ENCODE measurements at places on chromosomes 12 and 14.

DNA sequence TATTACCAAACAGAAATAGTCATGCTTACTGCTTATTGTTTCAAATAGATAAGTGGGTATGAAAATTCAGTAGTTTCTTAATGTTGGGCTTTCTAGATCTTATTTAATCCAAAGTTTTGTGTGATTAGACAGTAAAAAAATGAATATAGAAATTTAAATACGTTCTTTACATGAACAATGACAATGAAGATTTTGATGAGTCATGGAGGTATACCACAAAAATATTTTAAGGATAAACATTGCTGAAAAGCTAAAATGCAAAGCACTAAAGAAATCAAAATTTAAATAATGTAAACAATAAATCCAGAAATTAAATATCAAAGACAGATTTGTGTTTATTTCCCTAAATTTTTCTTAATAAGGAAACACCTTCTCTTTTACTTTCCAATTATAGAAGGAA lies 78.3 kb downstream of the PIK3C2G start:
- DNase-seq, result no peak

DNA sequence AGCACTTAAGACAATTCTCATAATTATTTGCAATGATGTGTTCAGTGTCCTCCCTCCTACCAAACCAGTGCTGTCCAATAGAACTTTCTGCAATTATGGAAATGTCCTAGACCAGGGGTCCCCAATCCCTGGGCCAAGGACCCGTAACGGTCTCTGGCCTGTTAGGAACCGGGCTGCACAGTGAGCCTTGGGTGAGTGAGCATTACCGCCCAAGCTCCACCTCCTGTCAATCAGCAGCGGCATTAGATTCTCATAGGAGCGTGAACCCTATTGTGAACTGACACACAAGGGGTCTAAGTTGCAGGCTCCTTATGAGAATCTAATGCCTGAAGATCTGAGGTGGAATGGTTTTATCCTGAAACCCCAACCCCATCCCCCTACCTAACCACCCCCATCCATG lies 3.9 kb downstream of the SVOP start:
- DNase-seq, result no peak

GRCh38 chr12:69168828-69169227 lies 70.5 kb upstream of the CPSF6 start:
- DNase-seq, result no peak

DNA sequence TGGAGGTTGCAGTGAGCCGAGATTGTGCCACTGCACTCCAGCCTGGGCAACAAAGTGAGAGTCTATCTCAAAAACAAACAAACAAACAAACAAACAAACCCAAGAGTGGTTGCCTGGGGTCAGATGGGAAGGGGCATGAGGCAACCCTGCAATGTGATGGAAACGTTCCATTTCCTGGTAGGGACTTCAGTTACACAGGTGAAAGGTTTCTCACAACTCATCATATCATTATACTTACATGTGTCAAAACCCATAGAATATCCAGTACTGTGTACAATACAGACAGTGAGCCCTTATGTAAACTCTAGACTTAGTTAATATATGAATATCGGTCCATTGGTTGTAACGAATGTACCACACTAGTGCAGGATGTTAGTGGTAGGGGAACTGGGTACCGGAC lies 7.2 kb upstream of the KLC1 start:
- DNase-seq, result no peak

DNA sequence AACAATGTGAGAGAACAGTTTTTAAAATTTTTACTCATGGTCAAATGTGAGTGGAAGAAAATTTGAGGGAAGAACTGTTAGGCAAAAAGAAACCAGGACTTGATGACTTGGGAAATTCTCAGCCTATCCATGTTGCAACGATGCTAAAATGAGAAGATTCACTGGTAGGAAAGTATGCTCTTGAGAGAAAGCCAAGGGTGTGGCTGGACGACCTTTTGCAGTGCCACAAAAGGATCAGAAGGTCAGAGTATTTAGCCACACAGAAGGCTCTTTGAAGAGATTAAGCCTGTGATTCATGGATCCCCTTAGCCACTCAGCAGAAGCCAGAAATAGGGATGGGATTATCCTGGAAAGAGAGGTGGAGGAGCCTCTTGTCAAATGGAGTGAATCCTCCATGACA lies 336.8 kb downstream of the LRIG3 start:
- DNase-seq, result no peak

DNA sequence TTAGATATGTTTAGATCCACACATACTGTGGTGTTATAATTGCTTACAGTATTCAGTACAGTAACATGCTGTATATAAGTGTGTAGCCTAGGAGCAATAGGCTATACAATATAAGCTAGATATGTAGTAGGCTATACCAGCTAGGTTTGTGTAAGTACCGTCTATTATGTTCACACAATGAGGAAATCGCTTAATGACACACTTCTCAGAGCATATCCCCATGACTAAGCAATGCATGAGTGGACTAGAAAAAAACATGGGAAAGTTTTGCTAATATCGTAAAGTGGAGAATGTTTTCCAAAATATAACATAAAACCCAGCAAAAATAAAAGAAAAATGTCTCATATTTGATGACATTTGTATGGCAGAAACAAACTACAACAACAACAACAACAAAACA lies 27.3 kb downstream of the AKAP3 start:
- DNase-seq, result no peak

DNA sequence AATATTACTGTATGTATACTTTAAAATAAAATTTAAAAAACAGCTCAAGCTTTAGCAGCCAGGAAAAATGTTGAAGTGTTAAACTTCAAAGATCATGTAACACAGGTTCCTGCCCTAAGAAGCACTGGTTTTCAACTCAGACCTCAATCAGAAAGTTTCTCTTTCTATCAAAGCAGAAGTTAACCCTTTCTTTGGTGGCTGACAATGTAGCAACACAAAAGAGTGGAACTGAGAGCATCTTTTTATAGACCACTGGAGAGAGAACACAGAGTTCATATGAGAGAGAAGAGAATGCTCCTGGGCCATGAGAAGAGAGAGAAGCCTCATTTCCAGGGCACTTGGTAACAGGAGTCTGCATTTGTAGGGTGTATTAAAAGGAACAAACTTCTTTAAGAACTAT lies 42.2 kb upstream of the KTN1 start:
- DNase-seq, result no peak

- DNase-seq, result no peak
Measured at GRCh38 chr14:102645746-102646440, 53.4 kb downstream of the RCOR1 start.

- no peak for DNase-seq
Measured at GRCh38 chr14:74863274-74863673, 12.7 kb downstream of the PROX2 start.

- DNase-seq, result no peak
Measured at GRCh38 chr12:71452006-71452405, 12.4 kb downstream of the LGR5 start.

DNA sequence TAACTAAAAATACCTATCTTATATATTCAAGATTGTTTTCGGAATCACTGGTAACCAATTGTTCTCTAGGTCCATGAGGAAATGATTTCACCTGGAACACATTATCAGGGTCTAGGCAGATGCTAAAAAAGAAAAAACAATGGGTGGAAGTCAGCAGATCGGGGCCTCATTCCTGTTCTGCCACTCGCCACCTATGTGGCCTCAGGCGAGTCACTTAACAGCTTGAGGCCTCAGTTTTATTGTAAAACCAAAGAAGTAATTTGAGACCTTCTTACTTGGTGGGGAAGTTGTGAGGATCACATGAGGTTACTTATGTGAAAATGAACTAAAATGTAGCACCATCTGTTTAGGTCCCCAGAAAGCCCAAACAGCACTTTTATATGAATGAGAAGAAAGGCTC lies 6.2 kb upstream of the RNASE10 start:
- DNase-seq, result no peak

- no peak for DNase-seq
Measured at GRCh38 chr12:103791350-103791920, 49.6 kb downstream of the NT5DC3 start.

DNA sequence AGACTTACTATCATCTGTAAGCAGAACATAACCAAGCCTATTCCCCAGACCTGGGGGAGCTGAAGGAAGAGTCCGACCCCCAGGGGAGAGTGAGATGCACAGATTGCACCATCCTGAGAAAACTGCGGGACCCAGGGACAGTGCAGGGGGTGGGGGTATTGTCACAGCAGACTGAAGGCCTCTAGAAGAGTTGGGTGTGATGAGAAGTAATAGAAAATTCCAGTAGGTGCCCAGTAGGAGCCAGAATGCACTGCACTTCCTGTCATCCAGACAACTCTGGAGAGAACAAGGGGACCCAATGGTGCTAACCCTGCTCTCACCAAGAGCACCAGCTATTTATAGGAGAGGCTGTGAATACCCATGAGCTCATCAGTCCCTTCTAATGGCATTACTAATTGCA lies 190.1 kb downstream of the BCL11B start:
- no peak for DNase-seq

DNA sequence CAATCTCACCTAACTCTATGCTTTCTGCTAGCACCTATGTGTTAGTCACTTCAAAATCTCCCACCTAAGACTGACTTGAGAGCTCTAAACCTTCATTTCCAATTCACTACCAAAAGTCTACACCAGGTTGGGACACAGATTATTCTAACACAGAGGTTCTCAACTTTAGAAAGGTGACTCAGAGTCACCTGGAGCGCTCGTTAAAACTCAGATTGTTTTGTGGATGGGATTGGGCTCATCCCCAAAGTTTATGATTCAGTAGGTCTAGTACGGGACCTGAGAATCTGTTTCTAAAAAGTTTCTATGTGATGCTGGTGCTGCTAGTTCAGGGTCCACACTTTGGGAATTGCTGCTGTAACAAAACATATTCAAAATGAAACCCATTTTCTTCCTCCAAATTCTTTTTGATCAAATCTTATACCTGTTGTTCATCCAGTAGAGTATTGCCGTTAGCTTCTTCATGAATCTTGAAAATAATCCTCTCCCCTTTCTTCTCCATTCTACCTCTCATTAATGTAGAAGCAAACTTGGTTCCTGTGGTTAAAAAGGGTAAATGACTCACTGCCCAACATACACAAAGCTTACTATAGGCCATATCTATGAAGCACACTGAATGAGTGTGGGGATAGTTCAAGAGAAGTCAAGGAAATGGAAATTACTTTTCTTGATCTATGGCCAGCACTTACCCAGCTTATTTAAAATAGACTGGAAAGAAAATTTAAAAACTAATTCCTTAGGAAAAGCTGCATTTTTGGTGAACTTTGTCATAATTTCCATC lies 206.7 kb downstream of the KIF21A start:
- no peak for DNase-seq

DNA sequence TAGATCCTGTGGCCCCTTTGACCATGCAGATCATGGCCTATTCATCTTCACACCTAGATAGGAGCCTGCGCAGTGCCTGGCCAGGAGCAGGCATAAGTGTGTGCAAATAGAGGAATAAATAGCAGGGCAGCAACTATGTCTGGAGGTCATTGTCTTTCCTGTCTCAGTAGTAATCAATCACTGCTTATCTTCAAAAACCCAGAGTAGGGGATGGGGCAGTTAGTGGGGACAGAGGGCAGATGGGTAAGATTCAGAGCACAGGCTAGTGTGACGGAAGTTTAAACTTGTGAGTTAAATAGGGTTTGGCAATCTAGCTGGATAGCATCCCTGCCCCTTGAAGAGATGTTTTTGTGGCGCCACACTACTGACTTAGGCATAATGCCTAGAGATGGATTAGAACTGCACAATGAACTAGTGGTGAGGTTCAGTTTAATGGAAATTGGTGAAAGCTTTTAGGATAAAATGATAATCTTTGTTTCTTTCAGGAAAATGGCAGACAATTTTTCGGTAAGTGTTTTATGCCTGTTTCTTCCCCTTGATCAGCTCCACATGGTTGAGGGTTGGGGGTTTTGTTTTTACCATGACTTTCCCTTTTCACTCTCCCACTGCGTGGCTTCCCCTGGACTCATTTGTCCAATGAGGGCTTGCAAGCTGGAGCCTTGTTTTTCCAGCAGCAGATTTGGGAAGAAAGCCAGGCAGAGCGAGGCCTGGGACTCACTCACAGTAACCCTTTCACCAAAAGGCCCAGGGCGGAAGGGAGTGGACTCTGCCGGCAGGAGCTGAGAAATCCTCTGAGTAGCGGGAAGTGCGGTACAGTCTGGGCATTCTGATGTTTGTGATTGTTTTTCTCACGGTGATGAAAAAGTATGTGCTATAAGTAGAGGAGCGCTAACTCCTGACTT lies 8.1 kb downstream of the LGALS3 start:
- no peak for DNase-seq

DNA sequence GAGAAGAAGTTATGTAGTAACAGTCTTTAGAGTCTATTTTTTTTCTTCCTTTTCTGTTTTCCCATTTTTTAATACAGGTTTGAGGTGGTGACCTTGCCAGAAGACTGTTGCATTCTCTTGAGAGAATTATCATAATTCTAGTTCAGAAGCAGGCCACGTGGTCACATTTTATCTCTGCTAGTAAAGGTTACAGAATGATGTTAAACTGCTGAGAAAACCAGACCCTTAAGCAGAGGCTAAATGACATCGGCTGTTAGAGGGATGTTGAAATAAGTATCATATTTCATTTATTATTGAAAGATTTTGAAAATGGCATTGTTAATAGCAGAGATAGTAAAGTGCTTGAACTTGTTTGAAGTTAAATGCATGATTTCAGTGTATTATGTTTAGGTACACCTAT lies 49.2 kb downstream of the BRMS1L start:
- DNase-seq, result no peak

DNA sequence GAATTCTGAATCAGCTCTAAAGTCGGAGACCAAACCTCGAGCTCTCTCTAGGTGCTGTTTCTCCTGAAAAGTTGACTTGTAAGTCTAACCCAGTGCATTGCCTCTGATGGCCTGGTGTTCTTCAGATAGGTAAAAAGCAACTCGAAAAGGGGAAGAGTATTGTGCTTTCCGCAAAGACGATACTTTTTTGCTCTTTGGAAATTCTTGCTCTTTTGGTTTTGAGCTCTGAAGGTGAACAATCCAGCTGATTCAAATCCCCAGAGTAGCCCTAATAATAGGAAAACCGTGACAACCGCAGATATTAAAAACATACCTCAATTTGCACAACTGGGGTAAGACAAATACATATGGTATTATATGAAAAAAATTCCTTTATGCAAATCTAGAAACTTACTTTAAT lies 447.4 kb downstream of the RAD51B start:
- no peak for DNase-seq

- DNase-seq, result no peak
Measured at GRCh38 chr14:32694795-32695449, 243.8 kb upstream of the NPAS3 start.

- no peak for DNase-seq
Measured at GRCh38 chr14:32841698-32842097, 97.0 kb upstream of the NPAS3 start.

GRCh38 chr14:100786576-100787219 lies 39.2 kb upstream of the MEG3 start:
- DNase-seq, result no peak

- DNase-seq, result no peak
Measured at GRCh38 chr12:18153826-18154225, 63.8 kb upstream of the RERGL start.

DNA sequence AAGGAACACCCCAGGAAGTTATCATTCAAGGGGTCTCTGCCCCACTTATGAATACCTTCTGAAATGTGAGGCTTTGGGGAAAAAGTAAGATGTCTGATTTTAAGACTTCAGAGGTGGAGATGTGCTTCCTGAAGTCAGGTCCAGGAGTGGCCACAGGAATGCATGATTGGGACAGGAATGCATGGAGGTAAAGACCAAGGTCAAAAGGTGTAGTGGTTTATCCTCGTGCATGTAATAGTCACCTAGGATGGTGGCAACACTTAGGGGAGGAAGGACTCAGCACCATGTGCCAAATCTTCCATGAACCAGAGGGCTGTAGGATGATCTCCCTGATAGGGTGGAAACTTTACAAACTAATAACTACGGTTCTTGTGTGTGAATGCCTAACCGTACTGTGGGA lies 217.3 kb downstream of the C12orf75 start:
- DNase-seq, result no peak

GRCh38 chr12:18719922-18720510 lies 17.8 kb downstream of the PLCZ1 start:
- no peak for DNase-seq

Measured in neural crest cell (in vitro differentiated cells).